Skin of body (tissue), 3 donors: ENCODE measurements at places on chromosomes 1 and 21. TPM values are rescaled to one million over a fixed set of nuclear protein-coding genes. Genes with fewer than 3 reads are reported as not detected.

OR2G6 gene
- total RNA-seq = not detected

TYW3 gene
- 13.1 TPM for total RNA-seq

CNKSR1 gene
- total RNA-seq = 6.9 TPM

FMN2 gene
- 0.69 TPM for total RNA-seq

ST6GALNAC3 gene
- total RNA-seq = 3.6 TPM
